Stimulated activated CD8-positive, alpha-beta memory T cell treated with anti-CD3 and anti-CD28 coated beads, Interleukin-7, amount 100 ng/mL, for 1 hour (primary cell): ENCODE measurements at places on chromosomes 6 and 20.

- DNase-seq: no peak
Observed at GRCh38 chr6:22036275-22036674, 260.6 kb downstream of the PRL start.

GRCh38 chr20:50837532-50838321 is 42.9 kb downstream of the BCAS4 start:
- DNase-seq: no peak

DNA sequence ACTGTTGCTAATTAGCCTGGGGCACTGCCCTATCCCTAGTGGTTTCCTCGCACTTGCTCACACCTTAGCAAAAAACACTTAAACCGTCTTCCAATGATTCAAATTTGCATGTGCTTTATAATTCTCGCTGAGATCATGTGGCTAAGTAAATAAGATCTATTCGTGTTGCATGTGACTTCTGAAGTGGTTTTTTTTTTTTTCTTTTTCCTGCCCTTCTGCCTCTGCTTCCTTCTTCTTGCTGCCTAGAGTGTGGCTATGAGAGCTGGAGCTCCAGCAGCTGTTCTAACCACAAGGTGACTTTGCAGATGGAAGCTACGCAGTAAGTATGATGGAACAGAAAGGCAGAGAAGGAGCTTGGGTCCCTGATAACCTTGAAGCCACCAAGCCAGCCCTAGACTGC is 36.5 kb downstream of the SULF2 start:
- no peak for DNase-seq

- no peak for DNase-seq
Observed at GRCh38 chr6:38306931-38307330, 332.8 kb downstream of the BTBD9 start.

DNA sequence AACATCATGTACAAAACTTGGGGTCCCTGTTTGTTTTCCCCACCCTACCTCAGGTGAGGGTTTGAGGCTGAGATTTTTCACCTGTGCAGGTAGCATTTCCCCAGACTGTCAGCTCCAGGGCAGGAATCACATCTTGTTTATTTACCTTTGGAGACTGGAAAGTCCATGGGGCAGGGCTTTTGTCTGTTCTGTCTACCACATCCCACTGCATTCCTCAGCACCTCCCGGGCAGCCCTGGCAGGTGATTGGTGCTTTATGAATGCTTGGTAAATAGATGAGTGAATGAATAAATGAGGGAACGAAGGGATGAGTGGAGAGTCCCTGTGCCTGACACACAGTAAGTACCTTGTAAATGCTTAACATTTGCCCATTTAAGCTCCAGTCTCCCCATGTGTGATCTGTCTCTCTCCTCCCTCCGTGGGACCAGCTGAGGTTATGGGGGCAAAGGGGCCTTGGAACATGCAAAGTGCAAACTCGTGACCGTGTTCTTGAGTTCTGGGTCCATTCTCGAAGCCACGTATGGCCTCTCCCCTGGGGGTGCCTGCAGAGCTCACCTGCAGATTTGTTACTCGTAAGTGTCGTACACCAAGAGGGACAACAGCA is 69.7 kb upstream of the PMEPA1 start:
- DNase-seq: no peak

DNA sequence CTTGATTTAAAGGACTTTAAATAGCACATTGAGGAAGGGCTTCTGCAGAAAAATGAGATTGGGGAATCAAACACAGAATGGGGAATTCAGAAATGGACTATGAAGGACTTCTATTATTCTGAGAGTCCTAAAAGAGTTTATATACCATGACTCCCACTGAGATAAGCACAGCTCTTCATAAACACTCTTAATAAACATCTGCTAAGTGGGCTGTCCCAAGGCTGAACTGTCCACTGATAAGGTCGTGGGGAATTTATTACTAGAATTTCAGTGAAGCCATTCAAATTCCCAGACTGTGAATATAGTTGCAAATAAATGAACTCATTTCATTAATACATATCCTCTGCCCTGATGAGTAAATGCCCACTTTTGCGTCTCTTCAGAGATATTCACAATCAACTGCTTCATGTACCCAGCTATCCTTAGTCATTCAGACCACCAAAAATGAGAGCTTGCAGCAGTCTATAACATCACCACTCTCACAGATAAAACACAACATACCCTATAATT is 468.2 kb upstream of the RUNX2 start:
- DNase-seq: no peak

DNA sequence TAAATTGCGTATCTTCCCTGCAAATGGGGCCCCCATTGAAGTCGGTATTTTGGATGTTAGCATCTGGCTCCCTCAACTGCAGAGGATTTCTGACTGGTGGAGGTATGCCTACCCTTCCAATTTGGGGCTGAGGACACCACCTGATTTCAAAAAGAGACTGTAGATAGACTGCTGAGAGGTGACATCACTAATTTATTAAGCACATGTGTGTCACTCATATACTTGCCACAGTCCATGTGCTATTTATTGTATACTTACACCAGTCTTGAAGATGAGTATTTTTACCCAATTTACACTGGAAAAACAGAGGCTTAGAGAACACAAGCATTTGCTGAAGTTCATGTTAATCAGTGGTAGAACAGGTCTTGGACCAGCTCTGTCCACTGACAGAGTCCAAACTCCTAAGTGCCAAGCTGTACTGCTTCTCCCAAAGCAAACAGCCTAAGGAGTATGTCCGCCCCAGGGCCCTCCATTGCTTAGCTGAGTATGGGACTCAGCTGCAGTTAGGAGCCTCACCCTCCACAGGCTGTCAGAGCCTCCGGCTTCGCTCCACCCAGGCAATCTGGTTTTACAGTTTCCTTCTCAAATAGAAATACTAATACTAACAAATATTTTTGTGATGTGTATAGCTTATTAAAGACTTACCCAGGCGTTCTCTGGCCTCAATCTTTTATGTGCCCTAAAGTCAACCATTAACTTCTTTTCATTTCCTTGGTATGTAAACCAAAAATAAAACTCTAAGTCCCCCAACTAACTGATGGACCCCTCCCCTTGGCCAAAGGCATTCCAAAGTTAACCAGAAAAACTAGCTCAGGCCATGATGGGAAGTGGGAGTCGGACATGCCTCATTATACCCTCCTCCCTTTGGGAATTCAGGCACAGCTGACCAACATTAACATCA is 17.5 kb downstream of the RIN2 start:
- no peak for DNase-seq

GRCh38 chr20:10783707-10784553 is 110.1 kb upstream of the JAG1 start:
- DNase-seq: no peak

DNA sequence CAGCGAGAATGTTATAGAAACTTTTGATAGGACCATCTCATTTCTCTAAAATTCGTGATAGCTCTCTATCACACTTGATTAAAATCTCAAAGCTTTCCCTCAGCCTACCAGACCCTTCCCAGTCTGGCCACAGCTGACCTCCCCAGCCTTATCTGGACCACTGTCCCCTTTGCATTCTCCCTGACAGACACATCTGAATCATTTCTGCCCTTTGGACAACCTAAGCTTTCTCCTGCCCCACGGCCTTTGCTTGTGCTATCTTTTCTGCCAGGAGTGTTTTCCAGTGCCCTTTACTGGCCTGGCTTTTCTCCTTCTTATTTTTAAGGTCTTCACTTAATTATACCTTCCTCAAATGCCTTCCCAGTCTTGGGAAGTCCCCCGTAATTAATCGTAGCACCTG is 136.0 kb upstream of the RNF24 start:
- no peak for DNase-seq
